PC-3 (cell line): ENCODE measurements at places on chromosomes 5 and 9.

DNA sequence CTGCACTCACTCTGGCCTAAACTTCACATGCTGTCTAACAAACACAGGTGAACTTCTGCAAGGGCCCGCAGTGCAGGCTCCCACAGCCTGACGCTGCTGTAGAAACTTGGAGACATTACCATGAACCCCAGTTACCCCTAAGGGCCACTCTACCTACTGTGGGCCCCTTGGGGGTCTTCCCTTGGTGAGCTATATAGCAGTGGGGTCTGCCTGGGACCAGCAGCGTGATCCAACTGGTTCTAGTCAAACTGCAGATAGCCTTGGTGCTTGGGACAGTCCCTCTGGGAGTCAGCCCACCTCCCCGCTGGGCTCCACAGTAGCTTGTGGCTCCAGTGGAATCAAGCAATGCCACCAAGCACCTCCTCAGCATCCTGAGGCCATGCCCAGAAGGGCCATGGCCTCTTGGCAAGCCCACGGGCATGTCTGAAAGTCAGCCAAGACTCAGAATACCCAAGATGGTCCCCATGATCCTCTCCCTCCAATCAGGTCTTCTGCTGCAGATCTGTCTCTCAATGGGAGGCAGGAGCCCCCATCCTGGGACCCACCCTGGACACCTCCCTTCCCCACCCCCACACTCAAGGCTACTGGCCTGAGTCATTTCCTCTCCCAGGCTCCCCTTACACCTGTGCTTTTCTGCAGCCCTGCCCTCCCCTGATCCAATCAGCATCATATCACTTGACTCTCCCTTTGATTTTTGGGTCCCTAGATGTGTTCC, 230.0 kb upstream of the IRX1 start:
- DNase-seq, result no peak

GRCh38 chr9:107243742-107244141, 39.3 kb upstream of the RAD23B start:
- peak; percentile 96 for DNase-seq

DNA sequence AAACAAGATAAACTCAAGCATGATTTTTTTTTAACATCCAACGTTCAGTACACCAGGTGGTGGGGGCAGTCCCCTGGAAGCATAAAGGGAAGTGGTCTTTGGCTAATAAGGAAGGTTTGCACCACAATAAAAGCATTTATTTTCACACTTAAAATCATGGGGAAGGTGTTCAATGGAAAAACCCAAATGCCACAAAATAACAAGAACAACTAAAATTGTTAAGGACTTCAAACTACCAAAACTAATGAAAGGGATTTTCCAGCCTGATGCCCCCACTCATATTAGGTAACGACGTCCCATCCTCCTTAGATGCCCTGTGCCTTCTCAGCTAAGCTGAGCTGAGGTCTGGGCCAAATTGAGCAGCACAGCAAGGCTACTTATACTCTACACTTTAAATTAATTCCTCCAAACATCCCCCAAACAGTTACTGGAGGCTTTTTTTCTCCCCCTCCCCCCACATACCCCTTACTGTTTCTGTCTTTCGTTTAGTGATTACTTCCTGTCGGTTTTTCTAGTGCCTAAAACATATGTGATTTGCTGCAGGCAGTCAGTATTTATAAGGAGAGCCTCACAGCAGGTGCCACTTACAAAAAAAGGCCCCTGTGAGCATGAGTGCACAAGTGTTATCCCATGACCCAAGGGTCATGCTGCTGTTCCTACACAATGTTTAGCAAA, 259.7 kb upstream of the ZNF608 start:
- no peak for DNase-seq

GRCh38 chr9:83935276-83935935, 14.2 kb upstream of the KIF27 start:
- peak; percentile 63 for DNase-seq

- peak; percentile 17 for DNase-seq
Measured at GRCh38 chr5:100731768-100732167, 171.3 kb downstream of the ST8SIA4 start.
